ENCODE measurements at places on chromosomes 16 and 17.

DNA sequence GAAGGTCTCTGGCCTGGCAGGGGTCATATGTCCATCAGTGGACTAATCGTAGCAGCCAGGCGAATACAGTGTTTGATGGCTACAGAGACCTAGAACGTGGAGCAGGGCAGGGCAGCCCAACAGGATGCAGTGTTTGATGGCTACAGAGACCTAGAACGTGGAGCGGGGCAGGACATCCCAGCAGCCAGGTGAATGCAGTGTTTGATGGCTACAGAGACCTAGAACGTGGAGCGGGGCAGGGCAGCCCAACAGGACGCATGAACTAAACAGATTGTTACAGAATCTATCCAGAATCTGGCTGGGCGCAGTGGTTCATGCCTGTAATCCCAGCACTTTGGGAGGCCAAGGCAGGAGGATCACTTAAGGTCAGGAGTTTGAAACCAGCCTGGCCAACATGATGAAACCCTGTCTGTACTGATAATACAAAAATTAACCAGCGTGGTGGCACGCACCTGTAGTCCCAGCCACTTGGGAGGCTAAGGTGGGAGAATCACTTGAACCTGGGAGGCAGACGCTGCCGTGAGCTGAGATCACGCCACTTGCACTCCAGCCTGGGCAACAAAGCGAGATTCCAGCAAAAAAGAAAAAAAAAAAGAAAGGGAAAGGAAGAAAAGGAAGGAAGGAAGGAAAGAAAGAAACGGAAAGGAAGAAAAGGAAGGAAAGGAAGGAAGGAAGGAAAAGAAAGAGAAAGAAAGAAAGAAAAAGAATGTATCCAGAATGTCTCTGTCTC lies 65.2 kb upstream of the RPH3AL start:
- no peak for ATAC-seq

- ATAC-seq, result no peak
Observed at GRCh38 chr17:17606416-17607000, 15.0 kb upstream of the PEMT start.

- no peak for ATAC-seq
Observed at GRCh38 chr17:9872852-9873251, 32.2 kb downstream of the RCVRN start.

- peak; percentile 73 for ATAC-seq
Observed at GRCh38 chr17:37392024-37392590, 14.5 kb downstream of the ACACA start.

DNA sequence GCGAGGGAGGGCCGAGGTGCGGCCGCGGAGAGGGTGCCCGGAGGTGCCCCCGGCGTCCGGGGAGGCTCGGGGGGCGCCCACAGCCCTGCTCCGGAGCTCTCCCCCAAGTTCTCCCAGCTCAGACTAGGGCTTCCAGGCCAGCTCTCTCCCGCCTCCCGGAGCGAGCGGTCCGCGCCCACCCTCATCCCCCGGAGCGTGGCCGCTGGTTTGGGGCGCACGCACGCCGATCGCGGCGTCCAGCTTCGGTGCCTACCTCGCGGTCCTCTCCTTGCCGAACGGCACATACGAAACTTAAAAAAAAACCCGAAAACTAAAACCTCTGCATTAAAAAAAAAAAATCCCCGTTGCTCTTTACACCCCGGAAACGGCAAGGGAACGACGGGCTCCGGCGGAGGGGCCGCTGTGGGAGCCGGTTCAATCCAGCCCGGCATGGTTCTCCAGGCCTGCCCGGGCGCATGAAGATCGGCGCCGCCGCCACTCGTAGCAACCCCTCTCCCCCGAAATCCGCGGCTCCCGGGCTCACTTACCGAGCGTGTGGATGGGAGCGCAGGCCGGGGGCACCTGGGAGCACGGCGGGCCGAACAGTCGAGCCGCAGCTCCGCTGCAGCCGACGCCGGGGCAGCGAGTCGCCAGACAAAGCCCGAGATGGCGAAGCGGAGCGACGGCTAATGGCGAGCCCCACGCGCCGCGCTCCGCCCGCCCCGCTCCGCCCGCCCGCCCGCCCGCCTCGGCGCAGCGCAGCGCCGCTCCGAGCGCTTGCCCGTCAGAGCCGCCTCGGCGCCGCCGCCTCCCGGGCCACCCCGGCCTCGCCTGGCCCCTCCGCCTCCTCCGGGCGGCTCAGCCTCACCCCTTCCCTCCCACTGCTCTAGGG lies 973 bp upstream of the UBTF start:
- peak; percentile 29 for ATAC-seq

GRCh38 chr17:35373984-35374765 lies 754 bp upstream of the SLFN11 start:
- ATAC-seq, result peak; percentile 76

- ATAC-seq, result no peak
Observed at GRCh38 chr16:13377143-13377542, 475.7 kb downstream of the SHISA9 start.

GRCh38 chr16:11135464-11135973 lies 120.5 kb downstream of the SOCS1 start:
- no peak for ATAC-seq

DNA sequence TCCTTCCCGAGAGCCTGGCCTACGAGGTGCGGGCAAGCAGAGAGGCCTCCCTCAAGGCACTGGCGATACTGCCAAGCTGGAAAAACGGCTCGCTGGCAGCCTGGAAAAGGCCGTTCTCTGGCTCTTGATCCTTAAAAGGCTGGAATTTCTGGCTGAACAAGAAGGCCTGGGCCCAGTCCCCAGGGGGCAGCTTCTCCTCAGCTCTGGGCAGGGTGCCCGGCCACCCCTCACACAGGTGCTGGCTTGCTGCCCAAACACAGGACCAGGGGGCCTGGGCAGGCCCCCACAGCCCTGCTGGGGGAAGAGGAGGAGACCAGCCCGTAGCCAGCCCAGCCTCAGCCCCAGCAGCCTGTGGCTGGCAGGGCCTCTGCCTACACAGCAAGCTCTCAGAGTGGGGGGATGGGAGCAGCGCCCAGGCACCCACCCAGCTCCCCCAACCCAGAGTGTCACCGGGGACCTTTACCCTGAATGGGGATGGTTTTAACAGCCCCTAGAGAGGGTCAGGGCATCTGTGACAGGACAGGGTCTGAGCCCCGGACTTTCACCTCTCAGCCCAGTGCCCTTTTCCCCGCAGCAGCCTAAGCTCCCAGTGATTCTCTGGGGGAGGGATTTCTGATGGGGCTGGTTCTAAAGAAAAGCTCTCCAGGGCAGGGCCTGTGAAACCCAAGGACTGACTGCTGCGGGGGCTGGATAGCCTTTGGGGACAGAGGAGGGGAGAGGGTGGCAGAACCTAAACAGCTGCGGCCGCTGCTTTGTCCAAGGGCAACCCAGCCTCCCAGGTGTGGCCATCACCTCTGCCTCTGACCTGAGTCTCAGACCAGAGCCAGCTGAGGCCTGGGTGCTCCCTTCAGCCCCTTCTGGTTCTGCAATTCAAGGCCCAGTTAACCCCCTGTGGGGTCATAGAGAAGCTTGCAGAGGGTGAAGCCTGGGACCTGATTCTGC lies 38.6 kb upstream of the TOB1 start:
- no peak for ATAC-seq

DNA sequence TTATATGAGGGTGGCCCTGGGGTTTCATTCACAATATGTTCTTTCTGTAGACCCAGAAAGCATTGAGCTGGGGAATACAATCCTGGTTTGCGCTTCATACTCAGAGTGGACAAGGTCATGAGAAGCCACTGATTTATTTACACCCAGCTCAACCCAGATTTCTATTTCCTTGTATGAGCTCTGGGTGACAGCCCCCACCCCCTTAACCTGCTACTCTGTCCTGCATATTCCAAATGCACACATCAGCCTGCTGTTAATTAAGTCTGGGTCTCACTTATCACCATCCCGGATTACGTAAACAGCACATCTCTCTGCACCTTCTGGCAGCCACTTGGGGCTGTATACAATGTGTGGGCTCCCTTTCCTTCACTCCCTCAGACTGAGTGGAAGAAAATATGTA lies 102.4 kb downstream of the DNAH9 start:
- no peak for ATAC-seq

DNA sequence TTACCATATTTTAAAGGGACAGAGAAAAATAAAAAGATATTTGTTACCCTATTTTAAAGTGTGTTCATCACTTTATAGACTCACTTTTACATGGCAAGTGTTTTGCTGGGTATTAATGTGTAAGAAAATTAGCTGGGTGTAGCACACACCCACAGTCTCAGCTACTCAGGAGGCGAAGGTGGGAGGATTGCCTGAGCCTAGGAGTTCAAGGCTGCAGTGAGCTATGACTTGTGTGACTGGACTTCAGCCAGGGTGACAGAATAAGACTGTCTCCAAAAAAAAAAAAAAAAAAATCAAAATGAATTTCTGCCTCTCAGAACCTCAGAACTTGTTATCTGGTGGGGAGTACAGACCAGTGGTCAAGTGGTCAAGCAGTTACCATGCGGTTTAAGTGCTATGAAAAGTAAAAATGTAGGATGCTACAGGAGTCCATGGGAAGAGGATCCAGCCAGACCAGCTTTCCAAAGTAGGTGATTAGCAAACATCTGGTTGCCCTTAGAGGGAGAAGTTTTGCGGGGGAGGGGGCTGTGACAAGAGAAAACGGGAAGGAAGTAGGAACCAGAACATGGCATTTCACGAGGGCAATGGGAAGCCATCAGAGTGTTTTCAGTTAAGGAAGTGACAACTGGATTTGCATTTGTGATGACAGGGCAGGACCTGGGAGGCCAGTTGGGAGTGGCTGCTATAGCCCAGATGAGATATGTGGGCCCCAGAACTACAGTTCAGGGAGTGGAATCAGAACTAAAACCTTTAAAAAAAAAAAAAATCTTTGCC lies 13.9 kb downstream of the CNEP1R1 start:
- no peak for ATAC-seq

GRCh38 chr17:20096430-20096829 lies 87.3 kb downstream of the SPECC1 start:
- no peak for ATAC-seq

- ATAC-seq, result no peak
Observed at GRCh38 chr16:11819798-11820197, 22.7 kb upstream of the ZC3H7A start.

DNA sequence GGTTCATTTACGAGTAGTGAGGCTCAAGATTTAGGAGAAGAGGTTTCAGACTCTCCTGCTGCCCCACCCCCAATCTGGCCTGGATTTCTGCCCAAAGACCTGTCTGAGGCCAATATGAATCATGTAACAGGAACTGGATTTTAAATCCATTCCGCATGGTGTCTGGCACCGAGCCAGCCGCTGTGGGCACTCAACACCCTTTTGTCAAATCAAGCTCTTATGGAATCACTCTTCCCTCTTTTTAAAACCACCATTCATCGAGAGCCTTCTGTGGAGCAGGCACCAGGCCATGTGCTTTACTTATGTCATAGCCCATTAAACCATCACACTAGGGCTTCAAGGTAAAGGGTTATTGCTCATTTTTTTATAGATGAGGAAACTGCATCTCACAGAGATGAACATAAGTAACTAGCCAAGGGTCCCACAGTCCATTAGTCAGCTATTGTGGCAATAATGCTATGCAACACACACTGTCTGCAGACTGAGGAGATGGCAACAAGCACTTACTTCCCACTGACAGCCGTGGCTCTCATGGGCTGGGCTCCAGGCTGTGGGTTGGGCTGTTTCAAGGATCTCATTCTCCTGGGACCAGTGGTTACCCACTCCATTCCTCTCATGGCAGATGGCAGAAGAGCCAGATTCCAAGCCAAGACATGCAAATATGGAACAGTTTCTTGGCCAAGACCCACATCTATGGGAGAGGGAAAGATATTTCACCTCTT lies 93.6 kb downstream of the WSCD1 start:
- no peak for ATAC-seq

DNA sequence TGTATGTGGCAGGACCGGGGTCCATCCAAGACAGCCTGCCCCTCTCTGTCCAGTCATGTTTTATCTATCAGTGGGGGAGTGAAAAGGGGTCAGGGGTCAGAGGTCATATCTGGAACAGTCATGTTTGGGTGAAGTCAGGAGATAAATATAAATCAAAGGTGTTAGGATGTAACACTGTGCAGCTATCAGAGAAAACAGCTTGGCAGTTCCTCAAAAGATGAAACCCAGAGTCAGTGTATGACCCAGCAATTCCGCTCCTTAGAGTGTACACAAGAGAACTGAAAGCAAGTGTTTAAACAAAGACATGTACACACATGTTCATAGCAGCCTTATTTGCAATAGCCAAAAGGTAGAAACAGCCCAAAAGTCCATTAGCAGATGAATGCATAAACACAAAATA lies 361.3 kb downstream of the FOXL1 start:
- no peak for ATAC-seq

DNA sequence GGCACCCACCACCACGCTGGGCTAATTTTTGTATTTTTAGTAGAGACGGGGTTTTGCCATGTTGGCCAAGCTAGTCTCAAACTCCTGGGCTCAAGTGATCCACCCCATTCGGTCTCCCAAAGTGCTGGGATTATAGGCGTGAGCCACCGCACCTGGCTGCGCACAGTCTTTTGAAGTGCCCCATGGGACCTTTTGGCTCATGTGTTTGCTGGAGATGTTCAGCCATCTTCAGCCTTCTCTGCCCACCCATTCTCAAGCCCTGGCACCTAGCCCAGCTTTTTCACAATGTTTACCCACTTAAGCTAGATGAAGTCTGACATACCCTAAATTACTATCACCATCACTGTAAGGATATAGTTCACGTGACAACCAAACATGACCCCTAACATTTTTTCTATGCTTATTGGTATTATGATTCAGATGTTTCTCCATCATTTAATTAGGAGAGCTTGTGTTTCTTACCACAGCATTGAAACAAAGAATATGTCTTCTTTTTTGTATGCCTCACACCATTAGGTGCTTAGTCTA lies 32.3 kb downstream of the PECAM1 start:
- ATAC-seq, result no peak

DNA sequence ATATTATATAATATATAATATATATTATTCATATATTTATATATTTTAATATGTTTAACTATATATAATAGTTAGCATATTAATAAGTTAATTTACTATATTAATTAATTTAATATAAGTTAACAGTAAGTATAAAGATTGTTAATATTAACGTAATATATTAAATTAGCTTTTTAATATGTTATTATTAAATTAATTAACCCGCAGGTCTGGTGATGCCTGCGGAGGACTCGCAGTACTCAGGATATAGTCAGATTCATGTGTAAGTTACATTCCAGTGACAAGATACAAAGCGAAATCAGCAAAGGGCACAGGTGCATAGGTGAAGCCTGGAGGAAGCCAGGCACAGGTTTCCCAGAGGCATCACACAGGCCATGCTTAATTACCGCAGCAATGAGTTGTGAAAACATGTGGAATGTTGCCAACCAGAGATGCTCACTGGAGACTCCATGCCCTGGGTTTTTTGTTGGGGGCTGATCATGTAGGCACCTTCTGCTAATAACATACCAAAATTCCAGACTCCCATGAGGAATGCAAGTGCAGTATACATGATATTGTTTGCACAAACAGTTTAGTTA lies 130.4 kb upstream of the MPHOSPH6 start:
- no peak for ATAC-seq

DNA sequence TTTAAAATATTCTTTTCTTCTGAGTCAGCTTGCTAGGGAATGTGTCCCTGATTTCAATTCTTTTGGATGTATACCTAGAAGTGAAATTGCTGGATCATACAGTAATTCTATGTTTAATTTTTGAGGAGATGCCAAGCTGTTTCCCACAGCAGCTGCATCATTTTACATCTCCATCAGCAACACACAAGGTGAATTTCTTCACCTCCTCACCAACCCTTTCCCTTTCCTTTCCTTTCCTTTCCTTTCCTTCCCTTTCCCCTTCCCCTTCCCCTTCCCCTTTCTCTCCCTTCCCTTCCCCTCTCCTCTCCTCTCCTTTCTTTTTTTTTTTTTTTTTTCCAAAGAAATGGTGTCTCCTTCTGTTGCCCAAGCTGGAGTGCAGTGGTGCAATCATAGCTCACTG lies 45.4 kb upstream of the BRD7 start:
- no peak for ATAC-seq

GRCh38 chr16:68921637-68922036 lies 78.3 kb downstream of the TANGO6 start:
- no peak for ATAC-seq
